ENCODE measurements at places on chromosomes 7 and 10.
A peak's percentile ranks its signal among the peaks of the same experiment; 100 is the strongest.

DNA sequence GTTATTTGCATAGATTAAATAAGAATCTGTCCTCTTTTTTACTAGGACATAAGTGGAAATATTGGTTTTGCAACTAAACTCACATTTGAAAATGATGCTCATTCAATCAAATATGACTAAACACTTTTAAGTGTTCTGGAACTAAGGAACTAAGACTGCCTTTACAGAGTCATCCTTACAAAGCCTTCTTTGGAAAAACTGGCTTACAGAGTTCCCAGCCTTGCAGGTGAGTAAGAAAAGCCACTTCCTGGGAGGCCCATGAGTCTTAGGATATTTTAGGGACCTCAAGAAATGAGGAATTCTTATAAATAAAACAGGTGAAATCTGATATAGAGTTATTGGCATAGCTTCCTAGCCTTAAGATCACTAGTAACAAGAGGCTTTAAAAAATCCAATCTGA lies 135.5 kb downstream of the ALOX5 start:
- DNase-seq, result no peak

GRCh38 chr7:6640246-6640721 lies 3.2 kb downstream of the ZNF316 start:
- DNase-seq, result no peak

- no peak for DNase-seq
Measured at GRCh38 chr10:29471544-29471859, 163.3 kb downstream of the SVIL start.

- no peak for DNase-seq
Measured at GRCh38 chr10:122045212-122045611, 56.2 kb downstream of the TACC2 start.

- no peak for DNase-seq
Measured at GRCh38 chr10:62769574-62770242, 34.8 kb upstream of the ADO start.

GRCh38 chr7:50389961-50390360 lies 60.2 kb downstream of the FIGNL1 start:
- DNase-seq, result no peak

GRCh38 chr7:114048386-114049235 lies 129.8 kb upstream of the PPP1R3A start:
- no peak for DNase-seq

- no peak for DNase-seq
Measured at GRCh38 chr10:50044941-50045664, 22.7 kb upstream of the WASHC2A start.

DNA sequence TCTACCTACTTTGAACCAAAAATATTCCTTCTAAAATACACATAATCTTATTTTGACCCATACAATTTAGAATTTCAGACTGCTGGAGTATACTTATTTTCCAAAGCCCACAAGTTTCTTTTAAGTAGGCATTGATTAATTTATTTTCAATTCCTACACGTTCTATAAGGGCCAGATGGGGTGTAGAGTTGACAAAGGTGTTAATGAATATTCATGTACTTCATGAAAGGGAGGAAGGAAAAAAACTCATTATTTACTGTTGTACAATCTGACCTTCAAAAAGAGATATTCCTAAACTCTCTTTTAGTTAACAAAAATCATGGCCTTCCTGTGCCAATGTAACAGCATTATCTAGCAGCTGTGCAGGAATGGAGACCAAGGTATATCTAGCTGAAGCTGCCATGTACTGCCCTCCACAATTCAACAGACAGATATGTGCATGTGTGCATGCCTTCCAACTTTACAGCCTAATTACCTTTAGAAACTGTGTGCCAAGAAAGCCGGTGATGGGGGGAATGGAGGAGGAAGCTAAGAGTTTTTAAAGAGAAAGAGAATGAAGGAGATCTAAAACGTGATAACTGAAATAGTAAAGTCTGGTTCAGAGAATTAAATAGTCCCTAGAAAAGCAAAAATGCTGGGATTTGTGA lies 108.9 kb downstream of the UPF2 start:
- DNase-seq, result no peak

DNA sequence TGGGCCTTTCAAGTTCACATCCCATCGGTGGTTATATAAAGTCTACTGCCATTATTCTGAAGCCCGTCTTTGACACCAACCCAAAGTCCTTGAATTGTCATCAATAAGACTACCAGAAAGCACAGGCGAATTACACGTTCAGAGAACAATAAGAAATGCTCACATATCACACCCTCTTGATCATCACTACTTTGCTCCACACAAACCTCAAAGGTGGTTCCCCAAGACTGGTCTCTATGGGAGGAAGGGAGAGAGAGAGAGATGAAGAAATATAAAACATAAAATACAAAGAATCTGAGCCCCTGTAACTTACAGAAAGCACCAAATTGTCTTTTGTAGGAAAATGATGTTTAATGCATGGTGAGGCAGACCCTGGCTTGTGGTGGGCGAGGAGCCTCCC lies 4.4 kb downstream of the HIPK2 start:
- DNase-seq, result no peak

GRCh38 chr10:123574109-123574698 lies 92.0 kb upstream of the GPR26 start:
- DNase-seq, result no peak

DNA sequence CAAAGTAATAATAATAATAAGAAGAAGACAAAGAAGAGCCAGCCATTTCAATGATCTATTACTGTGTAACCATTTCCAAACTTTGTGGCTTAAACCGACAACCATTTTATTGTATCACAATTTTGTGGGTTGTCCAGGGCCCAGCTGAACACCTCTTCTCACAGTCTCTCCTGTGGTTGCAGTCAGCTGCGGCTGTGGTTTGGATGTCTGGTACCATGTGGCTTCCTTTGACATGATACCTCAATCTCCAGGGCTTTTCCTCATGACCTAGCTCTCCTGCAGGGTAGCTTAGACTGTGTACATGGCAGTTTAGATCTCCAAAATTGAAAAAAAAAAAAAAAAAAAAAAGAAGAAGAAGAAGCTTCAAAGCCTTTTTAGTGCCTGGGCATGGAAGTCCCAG lies 72.6 kb upstream of the NFKB2 start:
- DNase-seq, result no peak

DNA sequence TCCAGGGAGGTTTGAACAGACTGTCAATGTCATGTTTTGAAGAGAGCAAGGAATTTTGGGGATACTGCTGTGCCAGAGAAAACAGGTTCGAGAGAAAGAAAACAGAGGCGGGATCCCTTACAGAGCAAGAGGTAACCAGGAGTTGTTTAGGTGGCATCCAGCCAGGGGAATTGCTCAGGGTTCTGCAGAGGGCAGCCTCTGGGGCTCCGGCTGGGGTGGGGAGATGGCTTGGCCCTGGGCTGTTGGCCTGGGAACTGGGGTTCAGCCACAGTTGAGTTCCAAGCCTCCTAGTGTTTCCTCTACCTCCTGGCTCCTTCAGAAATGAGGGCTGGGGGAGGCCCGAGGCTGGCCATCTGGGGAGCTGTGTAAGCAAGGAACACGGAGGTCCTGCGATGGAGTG lies 68.0 kb downstream of the CAMK1D start:
- DNase-seq, result no peak

GRCh38 chr7:134186801-134187200 lies 59.7 kb downstream of the LRGUK start:
- no peak for DNase-seq

GRCh38 chr7:117688126-117688525 lies 185.1 kb downstream of the CTTNBP2 start:
- DNase-seq, result no peak

DNA sequence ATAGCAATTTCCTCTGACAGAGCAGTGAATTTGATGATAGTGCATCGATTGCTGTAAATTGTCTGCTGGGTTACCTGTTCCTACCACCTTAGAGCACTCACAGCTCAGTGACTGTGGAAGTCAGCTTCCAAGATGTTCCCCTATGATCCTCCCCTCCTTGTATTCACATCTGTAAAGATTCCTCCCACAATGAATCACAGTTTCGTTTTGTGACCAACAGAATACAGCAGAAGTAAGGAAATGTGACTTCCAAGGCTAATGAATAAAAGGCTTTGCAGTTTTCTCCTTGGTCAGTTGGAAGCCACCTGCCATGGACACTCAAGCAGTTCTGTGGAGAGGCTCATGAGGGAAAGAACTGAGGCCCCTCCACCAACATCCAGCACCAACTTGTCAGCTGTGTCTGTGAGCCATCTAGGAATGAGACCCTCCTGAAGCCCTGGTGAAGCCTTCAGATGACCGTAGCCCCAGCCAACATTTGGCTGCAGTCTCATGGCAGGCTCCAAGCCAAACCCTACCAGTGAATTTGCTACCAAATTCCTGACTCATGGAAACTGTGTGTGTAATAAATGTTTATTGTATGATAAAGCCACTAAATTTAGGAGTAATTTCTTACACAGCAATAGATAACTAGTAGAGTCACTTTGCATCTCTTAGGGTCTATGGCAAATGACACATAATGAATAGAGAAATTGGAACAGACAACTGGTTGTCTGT lies 309.5 kb upstream of the NPVF start:
- no peak for DNase-seq

DNA sequence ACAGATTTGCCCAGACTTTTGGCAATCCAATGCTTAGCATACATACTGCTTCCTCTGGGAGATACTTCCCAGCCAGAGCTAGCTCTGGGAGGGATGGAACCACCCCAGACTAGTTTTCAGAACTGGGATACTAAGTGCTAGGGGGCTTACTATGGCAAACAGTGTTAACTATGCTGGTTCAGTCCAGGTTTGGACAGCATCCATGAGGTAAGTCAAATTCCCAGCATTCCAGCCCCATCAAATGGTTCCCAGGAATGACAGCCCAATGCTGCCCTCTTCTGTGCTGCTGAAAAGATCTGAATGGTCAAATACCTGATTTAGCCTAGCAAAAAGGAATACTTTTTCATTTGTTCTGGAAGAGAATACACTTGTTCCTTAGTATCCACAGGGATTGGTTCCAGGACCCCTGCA lies 141.7 kb upstream of the CCDC6 start:
- no peak for DNase-seq

DNA sequence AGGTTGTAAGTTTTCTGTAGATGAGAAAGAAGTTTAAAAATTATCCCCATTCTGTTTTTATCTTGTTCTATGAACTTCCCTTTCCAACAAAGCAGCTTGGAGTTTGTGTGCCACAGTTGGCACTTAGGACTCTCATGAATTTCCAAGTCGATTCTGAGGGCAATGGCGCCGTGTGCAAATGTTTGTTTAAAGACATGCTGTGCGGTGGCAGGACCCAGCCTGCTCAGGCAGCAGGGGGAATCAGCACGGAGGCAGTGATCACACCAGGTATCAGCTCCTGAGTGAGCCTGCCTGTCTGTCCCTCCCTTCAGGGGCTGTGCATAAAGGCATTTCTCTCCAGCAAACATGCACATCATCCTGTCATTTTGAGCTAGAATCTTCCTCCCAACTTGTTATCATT lies 109.8 kb upstream of the WDR11 start:
- no peak for DNase-seq

GRCh38 chr7:4260867-4261600 lies 421.1 kb upstream of the FOXK1 start:
- DNase-seq, result peak; percentile 58

DNA sequence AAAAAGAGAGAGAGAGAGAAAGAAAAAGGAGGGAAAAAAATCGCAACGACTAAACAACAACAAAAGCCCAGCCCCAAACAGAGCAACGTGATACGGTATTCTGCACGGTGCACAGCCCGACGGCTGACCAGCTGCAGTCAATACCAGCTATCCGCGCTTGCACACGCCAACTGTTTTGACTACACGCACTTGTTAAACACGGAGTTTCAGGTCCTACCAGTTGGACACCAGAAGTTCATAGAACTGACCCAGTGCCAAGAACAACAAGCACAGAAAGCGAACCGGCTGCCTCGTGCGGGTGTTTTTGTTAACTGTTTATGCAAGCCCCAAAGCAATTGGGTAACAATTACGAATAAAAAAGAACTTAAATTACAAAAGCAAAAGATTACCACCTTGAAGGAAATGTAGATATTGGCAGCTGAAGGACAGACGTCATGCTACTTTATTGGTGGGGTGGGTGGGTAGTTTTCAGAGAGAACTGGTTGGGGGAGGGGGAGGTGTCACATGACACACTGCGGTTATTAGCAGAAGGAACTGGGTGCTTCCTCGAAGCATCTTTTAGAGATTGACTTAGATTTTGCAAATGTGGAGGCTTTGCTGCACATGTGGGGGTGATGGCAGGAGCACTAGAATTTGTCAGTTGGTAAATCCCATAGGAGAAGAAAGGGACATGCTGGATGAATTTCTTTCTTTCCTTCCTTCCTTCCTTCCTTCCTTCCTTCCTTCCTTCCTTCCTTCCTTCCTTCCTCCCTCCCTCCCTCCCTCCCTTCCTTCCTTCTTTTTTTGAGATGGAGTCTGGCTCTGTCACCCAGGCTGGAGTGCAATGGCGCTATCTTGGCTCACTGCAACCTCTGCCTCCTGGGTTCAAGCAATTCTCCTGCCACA lies 110.6 kb upstream of the EFCAB10 start:
- DNase-seq, result peak; percentile 82

- DNase-seq, result peak; percentile 78
Measured at GRCh38 chr10:93573051-93573909, 6.8 kb downstream of the FFAR4 start.

- DNase-seq, result no peak
Measured at GRCh38 chr7:101659706-101660105, 30.6 kb upstream of the MYL10 start.

- no peak for DNase-seq
Measured at GRCh38 chr7:134993877-134994456, 7.7 kb downstream of the AGBL3 start.

DNA sequence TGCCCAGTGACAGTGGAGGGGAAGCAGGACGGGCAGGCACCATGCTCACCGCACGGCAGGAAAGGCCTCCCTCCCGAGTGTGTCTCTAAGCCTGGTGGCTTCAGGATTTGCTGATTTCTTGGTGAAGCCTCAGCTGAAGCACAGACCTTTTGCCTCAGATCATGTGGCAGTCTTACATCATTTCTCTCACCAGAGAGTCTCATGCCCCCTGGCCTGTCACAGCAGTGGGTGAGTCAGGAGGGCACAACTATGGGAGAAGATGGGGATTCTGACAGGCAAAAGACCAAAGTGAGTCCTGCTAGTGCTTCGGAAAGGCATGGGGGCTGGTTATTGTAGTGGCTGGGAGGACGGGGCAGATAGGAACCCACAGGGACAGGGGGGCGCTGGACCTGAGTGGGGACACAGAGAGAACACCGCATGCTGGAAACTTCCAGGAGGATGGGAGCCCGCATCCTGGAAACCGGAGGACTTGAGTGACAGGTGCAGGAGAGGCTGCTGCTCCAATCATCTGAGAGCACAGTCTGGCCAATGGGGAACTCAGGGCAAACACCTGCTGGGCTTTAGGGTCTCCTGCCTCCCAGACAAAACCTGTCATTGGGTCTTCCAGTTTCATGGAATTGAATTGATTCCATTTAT lies 166.8 kb downstream of the ADARB2 start:
- DNase-seq, result no peak

DNA sequence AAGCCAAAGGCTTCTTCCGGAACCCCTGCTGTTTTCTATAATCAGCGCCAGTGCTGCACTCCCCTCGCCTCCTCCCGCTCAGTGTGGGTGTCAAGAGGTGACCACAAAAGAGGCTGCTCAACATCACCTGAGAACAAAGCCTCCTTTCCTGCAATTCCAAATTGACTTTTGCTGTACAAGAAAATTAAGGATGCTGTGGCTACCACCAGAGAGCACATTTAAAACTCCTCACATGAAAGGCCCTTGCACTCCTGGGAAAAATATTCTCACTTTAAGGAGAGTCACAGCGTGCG lies 96.4 kb downstream of the HIPK2 start:
- no peak for DNase-seq

GRCh38 chr10:70528741-70529362 lies 50.3 kb downstream of the PALD1 start:
- DNase-seq, result no peak

Data from Right ventricle myocardium inferior (tissue), 1 donor.